ENCODE measurements at places on chromosomes 6 and 20.

DNA sequence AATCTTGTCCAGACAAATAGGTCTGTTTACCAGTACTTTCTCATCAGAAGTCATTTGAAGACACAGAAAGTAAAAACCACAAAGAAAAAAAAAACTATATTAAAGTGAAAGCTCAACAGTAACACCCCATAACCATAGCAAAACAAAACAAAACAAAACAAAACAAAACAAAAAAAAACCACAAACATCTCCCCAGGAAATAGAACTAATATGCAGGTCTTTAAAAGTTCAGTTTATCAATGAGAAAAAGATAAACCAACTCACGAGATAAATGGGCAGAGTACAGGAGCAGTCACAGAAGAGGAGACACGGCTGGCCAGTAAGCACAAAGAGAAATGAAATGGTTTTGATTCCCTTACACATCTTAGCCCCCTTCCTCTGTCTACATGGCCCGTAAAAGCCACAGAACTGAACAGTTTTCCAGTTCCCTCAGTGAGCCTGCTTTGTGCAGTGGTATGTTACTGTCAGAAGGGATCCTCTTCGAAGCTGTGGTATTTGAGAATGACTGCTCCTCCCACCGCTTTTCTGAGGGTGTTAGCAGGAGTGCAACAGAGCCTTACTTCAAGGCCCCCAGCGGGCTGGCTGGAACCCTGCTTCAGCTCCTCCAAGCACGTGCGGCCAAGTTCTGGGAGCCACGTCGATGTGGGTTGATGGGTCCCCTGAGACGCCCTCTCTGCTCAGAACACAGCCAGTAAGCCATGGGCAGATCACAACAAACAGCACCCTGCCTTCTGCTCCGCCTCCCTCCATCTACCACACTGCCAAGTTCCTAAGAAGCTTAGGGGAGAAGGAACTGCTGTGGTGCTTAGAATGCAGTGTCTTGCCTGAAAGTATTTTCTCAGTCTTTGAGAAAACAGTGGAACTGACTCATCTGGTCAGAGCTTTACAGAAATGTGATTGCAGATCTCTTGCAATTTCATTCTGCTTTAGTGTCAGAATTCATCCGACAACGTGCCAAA, 14.0 kb downstream of the UST start:
- no peak for DNase-seq

DNA sequence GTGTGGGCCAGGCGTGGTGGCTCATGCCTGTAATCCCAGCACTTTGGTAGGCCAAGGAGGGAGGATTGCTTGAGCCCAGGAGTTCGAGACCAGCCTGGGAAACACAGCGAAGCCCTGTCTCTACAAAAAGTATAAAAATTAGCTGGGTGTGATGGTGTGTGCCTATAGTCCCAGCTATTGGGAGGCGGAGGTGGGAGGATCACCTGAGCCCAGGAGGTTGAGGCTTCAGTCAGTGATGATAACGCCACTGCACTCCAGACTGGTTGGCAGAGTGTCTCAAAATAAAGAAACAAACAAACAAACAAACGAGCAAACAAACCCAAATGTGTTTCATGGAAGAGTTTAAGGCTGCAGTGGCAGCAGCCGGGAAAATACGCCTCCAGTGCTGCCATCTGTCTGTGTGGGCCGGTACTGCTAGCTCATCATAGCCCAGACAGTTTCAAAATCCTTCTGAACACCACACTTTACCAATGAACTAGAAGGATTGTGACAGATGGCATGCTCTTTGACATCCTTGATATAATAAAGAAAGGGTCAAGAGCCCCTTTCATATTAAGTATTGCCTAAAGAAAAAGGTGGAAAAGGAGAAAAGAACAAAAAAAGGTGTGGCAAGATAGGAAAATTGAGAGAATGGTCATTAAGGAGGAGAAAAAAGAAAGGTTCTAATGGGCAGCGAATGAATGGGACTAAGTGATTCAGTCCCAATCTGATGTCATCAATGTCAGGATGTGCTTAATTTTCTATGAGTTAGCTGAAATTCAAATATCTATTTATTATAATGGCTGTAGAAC, 298.6 kb downstream of the SYNE1 start:
- DNase-seq, result peak; percentile 9

- DNase-seq, result no peak
Observed at GRCh38 chr6:36714511-36714910, 16.9 kb downstream of the RAB44 start.

DNA sequence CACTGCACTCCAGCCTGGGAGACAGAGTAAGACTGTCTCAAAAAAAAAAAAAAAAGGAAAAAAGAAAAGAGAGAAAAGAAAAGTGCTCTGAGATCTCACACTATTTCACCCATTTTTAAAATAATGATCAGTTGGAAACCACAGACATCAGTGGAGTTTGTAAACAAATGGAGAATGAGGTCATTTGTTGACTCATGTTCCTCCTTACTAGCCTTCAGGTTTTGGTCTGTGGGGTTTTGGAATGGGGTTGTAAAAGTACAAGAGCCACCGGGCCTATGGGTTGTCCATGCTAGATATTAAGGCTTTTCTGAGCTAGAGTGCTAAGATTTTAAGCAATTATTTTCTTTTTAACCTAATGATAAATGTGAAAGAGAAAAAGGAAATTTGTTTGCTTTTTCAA, 104.4 kb upstream of the PRL start:
- DNase-seq, result no peak

- no peak for DNase-seq
Observed at GRCh38 chr20:38260025-38260377, 534 bp downstream of the KIAA1755 start.

GRCh38 chr20:54601831-54602515, 126.6 kb downstream of the DOK5 start:
- DNase-seq, result no peak

- no peak for DNase-seq
Observed at GRCh38 chr6:51648236-51648635, 439.2 kb downstream of the PKHD1 start.

- peak; percentile 11 for DNase-seq
Observed at GRCh38 chr6:40587240-40588069, at the start of gene LRFN2. TSS of gene LRFN2 (minus strand) at chr6:40587364.

DNA sequence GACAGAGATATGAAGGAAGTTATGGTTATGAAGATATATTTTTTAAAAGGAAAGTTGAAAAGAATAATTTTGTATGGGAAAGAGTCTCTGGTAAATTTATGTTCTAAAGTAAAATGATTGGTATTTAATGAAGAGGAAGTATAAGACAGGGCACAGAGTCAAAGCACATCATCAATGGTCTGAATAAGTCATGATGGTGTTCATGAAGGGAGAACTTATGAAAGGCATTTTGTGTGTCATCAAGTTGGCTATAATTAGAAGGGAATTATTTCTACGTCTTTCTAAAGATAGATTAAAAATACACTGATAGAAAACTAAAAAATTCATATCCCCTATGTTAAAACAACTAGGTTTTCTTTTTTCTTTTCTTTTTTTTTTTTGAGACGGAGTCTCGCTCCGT, 21.4 kb upstream of the SNAI1 start:
- no peak for DNase-seq

DNA sequence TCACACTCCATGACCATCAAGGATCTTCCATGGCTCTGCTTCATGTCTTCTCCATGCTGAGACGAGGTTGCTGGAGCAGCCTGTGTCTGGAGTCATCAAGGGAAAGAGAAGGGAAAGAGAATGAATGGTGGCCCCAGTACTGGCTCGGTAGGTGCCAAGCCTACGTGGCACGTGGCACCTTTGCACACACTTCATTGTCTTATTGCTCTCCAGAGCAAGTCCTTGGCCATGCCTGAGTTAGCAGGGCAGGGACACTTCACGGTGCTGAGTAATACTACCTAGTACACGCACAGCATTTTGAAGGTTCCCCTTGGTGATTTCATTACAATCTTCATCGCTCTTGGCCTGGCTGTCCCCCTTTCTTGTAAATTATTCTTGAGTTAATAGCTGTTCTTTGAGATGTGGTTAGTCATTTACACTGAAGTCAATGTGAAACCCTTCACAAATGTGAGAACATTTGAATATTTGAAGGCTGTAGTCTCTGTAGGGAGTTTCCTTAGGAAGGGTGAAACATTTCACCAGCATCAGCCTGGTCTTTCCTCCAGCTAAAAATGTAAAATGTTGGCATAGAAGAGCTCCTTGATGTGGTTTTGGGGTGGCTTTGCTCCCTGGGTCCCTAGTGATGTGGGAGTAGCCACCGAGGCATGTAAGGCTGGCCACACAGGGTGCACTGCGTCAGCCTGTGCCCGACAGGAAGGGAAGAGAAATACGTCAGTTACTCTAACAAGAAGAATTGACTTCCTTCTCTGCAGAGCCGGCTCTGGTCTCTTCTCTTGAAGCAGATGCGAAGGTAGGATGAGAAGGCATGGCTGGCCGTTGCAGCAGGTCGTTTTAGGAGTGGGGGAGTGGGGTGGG, at the start of gene SYTL3:
SYTL3 (plus strand) TSS at position 766 of the 855 bp plus-strand sequence. CDS start 13,215 bp downstream, outside the sequence.
- peak; percentile 48 for DNase-seq

DNA sequence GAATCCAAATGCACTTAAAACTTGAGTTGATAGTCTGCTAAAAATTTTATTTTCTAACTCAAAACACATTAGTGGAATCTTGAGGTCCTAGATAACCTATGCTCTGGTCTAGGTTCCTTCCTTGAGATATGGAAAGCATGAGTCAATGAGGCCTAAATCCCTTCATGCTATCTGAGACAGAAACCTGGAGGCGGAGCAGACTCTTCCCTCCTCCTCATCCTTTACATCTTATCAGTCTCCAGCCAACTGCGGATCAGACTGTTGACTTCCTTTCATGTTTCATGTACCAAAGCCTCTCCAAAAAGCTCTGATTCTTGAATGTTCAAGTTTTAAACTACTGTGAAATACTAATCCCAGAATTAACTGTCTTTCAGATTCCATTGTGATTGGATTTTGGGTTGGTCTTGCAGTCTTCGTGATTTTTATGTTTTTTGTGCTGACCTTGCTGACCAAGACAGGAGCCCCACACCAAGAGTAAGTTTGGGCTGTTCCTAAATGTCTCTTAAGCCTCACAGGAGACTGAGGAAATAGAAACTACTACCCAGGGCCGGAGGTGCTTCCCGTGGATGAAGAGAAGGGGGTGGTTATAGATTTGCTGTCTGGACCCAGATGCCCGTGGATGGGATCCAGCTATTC, 29.1 kb downstream of the MRAP2 start:
- DNase-seq, result no peak

GRCh38 chr6:127291495-127291894, 24.8 kb downstream of the RNF146 start:
- DNase-seq, result no peak

DNA sequence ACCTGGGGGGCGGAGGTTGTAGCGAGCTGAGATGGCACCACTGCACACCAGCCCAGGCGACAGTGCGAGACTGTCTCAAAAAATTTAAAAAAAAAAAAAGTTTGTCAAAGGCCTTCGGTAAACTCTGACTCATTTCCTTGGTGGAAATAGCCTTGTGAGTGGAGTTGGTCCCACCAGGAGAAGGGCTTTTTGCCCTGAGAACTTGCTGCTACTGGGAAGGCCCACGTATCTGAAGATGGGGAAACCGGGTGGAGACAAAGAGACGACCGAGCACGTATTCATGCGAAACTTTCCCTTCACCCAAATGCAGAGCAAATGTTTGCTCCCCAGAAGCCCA, 51.7 kb downstream of the SLC22A23 start:
- no peak for DNase-seq

- no peak for DNase-seq
Observed at GRCh38 chr6:99334526-99335127, 14.8 kb downstream of the FAXC start.

GRCh38 chr20:35974256-35974655, 5.9 kb downstream of the CNBD2 start:
- DNase-seq, result no peak

GRCh38 chr6:45388328-45388727, 10.6 kb upstream of the SUPT3H start:
- no peak for DNase-seq

GRCh38 chr6:161459008-161459615, 185.3 kb upstream of the AGPAT4 start:
- DNase-seq, result no peak

DNA sequence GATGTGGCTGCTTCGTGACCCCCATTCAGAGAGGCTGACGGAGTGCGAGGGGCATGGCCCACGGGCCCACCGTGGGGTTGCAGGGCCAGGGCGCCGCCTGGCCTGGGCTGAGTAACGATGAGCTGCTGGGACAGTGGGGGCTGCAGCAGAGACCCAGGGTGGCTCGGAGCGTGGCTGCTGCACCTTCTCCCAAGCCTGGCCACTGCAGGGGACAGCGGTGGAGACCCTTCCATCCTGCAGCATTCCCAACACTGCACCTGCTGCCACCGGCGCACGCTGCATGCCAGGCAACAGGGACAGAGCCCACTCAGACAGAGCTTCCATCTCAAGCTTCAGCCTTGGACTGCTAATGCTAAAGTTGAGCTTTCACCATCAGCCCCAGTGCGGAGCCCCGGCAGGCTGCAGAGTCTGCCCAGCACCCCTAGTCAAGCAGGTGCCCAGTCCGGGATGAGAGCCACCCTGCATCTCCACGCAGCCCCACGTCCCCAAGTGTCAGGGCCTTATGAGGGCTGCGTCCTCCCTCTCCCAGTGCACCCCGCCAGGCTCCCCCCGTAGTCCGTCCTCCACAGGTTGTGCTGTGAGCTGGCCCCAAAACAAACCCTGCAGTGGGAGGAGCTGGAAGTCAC, 89.4 kb upstream of the AFDN start:
- no peak for DNase-seq

DNA sequence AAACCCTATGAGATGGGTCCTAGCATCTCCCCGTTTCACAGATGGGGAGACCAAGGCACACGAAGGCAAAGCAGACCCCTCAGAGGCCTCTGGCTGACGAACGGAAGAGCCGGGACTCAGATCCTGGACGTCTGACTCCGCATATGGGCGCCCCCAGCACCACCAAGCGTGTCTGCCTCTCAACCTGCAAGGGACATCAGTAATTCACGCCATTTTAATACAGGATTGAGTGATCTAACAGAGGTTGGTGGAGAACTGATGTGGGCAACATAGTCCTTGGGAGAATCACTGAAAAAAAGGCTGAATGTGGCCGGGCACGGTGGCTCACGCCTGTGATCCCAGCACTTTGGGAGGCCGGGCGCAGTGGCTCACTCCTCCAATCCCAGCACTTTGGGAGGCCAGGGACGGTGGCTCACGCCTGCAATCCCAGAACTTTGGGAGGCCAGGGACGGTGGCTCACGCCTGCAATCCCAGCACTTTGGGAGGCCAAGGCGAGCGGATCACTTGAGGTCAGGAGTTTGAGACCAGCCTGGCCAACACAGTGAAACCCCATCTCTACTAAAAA, 206.6 kb downstream of the DLL1 start:
- DNase-seq, result no peak

DNA sequence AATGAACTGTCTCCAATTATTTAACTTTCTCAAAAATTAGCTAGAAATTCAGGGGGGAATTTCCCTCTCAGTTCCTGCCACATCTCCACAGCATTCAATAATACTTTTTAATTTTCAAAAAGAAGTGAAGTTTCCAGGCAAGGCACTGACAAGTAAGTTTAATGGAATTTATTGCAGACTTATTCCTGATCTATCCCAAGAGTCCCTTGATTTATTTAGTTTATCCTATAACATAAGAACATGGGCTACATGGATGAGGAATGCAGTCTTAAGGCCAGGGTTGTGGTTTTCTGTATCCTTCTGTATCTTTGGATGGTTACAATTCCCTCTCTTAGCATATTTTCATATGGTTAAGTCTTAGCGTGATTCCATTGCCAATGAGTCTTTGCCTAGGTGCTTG, 126.5 kb downstream of the TSHZ2 start:
- no peak for DNase-seq
